ENCODE measurements at places on chromosomes 7 and 10.

GRCh38 chr7:102444961-102445673 is 11.7 kb downstream of the ORAI2 start:
- no peak overlapping the region for H3K4me3 ChIP-seq
- no peak overlapping the region for H3K27ac ChIP-seq
- no peaks in the 10 kb centered on the region for H3K27me3 ChIP-seq
- peaks cover 39% of the 10 kb centered on the region for H3K36me3 ChIP-seq
- DNase-seq = no peak

GRCh38 chr7:133372337-133372736 is 119.5 kb downstream of the EXOC4 start:
- peaks cover 4% of the 10 kb centered on the region for H3K36me3 ChIP-seq
- H3K27me3 ChIP-seq = no peaks in the 10 kb centered on the region
- H3K27ac ChIP-seq = no peak overlapping the region
- DNase-seq = no peak
- H3K4me3 ChIP-seq = no peak overlapping the region
- peaks cover 2% of the 10 kb centered on the region for H3K4me1 ChIP-seq

DNA sequence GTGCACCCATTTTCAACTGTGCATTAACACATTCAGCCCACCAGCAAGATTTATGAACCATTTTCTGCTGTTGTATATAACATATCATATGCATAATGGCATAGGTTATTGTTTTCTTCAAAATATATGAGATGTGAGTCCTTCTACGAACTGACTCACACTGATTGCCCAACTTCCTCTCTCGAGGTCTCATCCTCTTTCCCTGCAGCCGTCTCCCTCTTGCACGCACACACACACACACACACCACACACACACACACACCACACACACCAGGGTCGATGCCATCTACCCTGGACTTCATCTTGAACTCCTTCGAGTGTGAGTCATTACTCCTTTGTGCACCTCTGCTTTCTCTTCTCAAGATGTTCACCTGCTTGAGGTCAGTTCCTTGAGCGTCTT is 36.7 kb downstream of the EGFR start:
- peaks cover 17% of the 10 kb centered on the region for H3K4me1 ChIP-seq
- no peaks in the 10 kb centered on the region for H3K36me3 ChIP-seq
- H3K4me3 ChIP-seq = no peak overlapping the region
- H3K27me3 ChIP-seq = no peaks in the 10 kb centered on the region
- no peak overlapping the region for H3K27ac ChIP-seq

DNA sequence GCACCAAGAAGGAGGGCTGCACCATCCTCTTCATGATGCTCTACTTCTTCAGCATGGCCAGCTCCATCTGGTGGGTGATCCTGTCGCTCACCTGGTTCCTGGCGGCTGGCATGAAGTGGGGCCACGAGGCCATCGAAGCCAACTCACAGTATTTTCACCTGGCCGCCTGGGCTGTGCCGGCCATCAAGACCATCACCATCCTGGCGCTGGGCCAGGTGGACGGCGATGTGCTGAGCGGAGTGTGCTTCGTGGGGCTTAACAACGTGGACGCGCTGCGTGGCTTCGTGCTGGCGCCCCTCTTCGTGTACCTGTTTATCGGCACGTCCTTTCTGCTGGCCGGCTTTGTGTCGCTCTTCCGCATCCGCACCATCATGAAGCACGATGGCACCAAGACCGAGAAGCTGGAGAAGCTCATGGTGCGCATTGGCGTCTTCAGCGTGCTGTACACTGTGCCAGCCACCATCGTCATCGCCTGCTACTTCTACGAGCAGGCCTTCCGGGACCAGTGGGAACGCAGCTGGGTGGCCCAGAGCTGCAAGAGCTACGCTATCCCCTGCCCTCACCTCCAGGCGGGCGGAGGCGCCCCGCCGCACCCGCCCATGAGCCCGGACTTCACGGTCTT is 1.9 kb downstream of the FZD1 start:
- peaks cover 8% of the 10 kb centered on the region for H3K4me1 ChIP-seq
- H3K27ac ChIP-seq = no peak overlapping the region
- H3K36me3 ChIP-seq = no peaks in the 10 kb centered on the region
- no peak for DNase-seq
- peaks cover 61% of the 10 kb centered on the region for H3K27me3 ChIP-seq

GRCh38 chr10:78686444-78687060 is 382.2 kb upstream of the ZMIZ1 start:
- no peaks in the 10 kb centered on the region for H3K4me1 ChIP-seq
- H3K4me3 ChIP-seq = no peak overlapping the region
- H3K27ac ChIP-seq = no peak overlapping the region
- no peaks in the 10 kb centered on the region for H3K27me3 ChIP-seq

- no peaks in the 10 kb centered on the region for H3K36me3 ChIP-seq
- no peaks in the 10 kb centered on the region for H3K27me3 ChIP-seq
- no peak for DNase-seq
Observed at GRCh38 chr7:56291-56913, 136.0 kb upstream of the FAM20C start.

DNA sequence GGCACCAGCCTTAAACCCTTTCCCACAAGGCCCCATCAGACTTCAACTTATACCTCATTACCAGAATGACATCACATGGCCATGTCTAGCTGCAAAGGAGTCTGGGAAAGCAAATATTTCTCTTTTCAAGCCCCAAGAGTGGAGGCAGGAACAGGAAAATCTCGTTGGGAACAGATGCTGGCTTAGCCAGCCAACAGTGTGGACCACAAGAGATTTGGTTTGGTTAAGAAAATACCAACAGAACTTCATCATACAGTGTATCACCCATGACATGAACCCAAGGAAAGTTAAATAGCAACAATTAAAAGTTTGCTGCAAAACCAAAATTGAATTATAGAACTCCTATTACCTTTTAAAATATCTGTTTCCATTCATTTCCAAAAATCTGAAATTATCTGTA is 2.2 kb upstream of the MET start:
- no peak for DNase-seq
- no peak overlapping the region for H3K27ac ChIP-seq
- H3K4me1 ChIP-seq = no peaks in the 10 kb centered on the region
- H3K27me3 ChIP-seq = peaks cover 33% of the 10 kb centered on the region

GRCh38 chr7:131365838-131366237 is 38.2 kb downstream of the MKLN1 start:
- peaks cover 6% of the 10 kb centered on the region for H3K4me1 ChIP-seq
- DNase-seq = no peak

DNA sequence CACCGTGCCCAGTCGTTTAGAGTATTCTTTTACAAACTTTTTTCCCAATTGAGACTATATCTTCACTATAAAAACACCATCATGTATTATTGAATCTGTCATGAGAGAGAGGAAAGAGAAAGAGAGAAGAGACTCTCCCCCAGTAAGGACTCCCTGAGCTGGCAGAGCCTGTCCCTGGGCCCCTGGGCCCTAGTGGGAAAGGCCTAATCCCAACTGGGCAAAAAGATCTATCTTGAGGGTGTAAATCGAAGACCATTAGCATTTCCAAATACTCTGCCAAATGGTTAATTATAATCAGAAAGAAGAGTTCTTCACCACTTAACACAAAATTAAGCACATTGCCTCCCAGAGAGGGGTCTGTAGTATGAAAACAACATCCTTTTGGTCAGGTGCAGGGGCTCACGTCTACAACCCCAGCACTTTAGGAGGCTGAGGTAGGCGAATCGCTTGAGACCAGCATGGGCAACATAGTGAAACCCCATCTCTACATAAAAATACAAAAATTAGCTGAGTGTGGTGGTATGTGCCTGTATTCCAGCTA is 108.2 kb downstream of the SKIDA1 start:
- no peaks in the 10 kb centered on the region for H3K4me1 ChIP-seq
- no peaks in the 10 kb centered on the region for H3K27me3 ChIP-seq
- no peak for DNase-seq

DNA sequence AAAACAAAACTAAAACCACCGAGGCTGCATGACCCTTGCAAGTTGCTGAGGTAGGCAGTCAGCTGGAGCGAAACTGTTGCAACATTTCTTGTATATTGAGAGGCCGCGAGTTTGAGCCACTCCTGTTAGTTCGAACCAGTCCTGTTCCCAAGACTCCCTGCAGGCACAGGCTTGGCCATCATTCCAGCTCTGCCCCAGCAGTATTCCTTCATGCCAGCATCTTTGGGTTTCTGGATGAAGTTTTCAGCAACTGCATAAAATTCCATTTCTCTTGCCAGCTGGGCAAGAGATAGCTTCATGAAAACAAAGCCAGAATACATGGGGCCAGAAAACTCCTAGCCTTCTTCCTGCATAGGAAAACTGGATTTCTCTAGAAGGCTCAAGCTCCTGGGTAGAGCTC is 207.6 kb downstream of the FRMD4A start:
- no peak overlapping the region for H3K27ac ChIP-seq
- no peaks in the 10 kb centered on the region for H3K4me1 ChIP-seq

DNA sequence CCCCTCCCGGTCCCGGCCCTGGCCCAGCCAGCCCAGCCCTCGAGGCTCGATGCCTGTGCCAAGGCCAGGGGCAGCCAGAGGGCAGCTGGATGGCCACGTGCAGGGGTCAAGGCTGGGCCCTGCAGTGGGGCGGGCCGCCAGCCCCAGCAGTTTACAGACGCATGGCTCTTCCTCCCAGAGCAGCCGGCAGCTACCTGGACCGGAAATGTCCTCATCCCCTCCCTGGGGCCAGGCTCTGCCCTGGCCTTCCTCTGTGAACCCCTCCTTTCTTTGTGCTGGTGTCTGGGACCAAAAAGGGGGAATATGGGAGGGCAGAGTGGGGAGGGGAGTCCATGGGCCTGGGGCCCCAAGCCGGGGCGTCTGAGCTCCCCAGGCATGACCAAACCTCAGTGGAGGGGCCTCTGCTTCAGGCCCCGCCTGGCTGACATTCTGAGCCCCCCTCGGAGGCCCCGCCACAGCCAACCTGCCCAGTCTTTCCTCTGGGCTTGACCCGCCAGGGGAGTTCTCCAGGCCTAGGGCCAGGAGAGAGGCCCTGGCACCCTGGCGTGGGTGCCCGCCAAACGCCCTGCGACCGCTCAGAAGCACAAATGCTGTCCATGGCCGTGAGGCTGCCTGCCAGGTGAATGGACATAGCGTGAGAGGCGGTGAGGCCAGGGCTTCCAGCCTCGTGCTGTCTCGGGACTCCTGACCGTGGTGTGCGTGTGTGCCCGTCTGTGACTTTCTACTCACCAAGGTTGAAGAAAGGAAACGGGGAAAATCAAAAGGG is 24.7 kb upstream of the AMZ1 start:
- H3K36me3 ChIP-seq = peaks cover 1% of the 10 kb centered on the region
- H3K4me3 ChIP-seq = no peak overlapping the region
- H3K27me3 ChIP-seq = peaks cover 25% of the 10 kb centered on the region
- H3K4me1 ChIP-seq = no peaks in the 10 kb centered on the region
- no peak overlapping the region for H3K27ac ChIP-seq
- no peak for DNase-seq

DNA sequence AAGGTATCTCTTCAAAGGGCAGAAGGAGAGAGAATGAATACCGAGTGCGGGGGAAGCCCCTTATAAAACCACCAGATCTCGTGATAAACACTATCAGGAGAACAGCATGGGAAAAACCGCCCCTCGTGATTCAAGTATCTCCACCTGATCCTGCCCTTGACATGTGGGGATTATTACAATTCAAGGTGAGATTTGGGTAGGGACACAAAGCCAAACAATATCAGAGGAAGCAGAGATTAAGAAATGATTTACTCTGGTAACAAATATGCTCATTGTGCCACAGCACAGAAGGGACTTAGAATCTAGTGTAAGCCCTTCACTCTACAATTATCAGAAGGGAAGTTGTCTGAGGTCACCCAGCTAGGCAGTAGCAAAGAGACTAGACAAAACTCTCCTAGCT is 40.1 kb upstream of the ZNRF2 start:
- peaks cover 5% of the 10 kb centered on the region for H3K27me3 ChIP-seq
- H3K36me3 ChIP-seq = no peaks in the 10 kb centered on the region
- no peak for DNase-seq
- H3K27ac ChIP-seq = no peak overlapping the region
- no peak overlapping the region for H3K4me3 ChIP-seq

- no peak overlapping the region for H3K27ac ChIP-seq
- no peak overlapping the region for H3K4me3 ChIP-seq
- H3K27me3 ChIP-seq = no peaks in the 10 kb centered on the region
Observed at GRCh38 chr7:149317986-149318672, 56.1 kb downstream of the ZNF783 start.

DNA sequence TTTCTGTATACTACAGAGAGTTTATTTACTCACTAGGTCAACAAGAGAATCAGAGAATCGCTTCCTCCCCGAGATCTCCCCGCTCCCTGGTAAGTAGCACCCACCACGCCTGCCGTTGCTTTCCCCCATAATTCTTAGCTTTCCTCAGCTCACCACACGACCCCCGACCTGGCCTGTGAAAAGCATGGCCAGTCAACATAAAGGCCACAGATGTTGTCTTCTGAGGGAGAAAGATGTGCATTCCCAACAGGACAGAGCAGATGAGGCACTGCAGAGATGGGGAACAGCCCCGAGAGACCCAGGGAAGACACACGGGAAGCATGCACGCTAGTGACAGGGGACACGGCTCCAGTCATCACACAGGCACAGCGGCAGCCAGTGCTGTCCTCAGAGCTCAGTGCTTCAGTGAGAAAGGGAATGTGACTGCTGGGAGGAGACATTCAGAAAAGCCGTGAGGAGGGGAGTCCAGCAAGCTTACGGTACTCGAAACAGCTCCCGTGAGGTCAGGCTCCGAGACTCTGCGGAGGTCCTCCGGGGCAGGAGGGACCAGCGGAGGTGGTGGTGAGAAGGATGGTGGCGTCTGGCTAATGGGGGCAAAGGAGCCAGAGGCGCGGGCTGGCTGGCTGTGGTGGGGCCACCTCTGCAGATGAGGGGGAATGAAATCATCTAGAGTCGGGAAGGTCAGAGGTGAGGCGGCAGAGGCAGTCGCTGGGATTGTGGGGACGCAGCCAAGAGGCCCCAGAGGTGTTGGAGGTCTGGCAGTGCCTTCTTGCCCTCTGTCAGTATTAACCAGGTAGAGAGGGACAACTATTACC is 123.4 kb upstream of the PDLIM1 start:
- H3K27ac ChIP-seq = no peak overlapping the region
- H3K36me3 ChIP-seq = no peaks in the 10 kb centered on the region
- DNase-seq = no peak
- H3K4me3 ChIP-seq = no peak overlapping the region
- no peaks in the 10 kb centered on the region for H3K4me1 ChIP-seq

GRCh38 chr7:42085531-42085930 is 151.5 kb downstream of the GLI3 start:
- H3K4me3 ChIP-seq = no peak overlapping the region
- no peak for DNase-seq
- H3K27ac ChIP-seq = no peak overlapping the region
- no peaks in the 10 kb centered on the region for H3K27me3 ChIP-seq

DNA sequence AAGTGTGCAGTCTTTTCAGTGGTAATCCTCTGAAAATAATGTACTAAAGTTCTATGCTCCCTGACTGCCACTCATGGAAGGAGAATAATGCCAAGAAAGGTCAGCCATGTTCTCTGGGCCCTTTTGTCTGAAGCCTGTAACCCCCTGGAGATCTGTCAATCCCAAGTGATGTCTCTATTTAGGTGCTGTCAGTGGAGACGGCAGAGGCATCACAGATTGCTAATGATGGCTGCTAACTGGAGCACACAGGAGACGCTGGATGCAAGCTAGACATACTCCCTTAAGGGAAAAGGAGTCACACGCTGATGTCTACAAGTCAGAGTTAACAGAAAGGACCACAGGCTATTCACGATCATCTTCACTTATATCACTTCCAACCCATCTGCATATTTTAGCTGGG is 118.8 kb downstream of the RSU1 start:
- no peak for DNase-seq
- no peak overlapping the region for H3K27ac ChIP-seq
- H3K36me3 ChIP-seq = no peaks in the 10 kb centered on the region
- no peaks in the 10 kb centered on the region for H3K27me3 ChIP-seq

- H3K36me3 ChIP-seq = peaks cover 28% of the 10 kb centered on the region
- H3K27ac ChIP-seq = no peak overlapping the region
- H3K4me3 ChIP-seq = no peak overlapping the region
- DNase-seq = no peak
- no peaks in the 10 kb centered on the region for H3K4me1 ChIP-seq
Observed at GRCh38 chr10:102401735-102402511, 6.4 kb downstream of the NFKB2 start.

Measured in thymus (tissue), 14 donors.